ENCODE measurements at places on chromosomes 2 and 18.

- no peak for DNase-seq
These were observed 1608.3 kb upstream of the ZEB2 start for GRCh38 chr2:146128216-146128615.

GRCh38 chr2:60463249-60463648 lies 90.2 kb downstream of the BCL11A start:
- DNase-seq, result peak; percentile 44

- DNase-seq, result no peak
These were observed 70.7 kb upstream of the BCL2L11 start for GRCh38 chr2:111049792-111050640.

- no peak for DNase-seq
These were observed 259.1 kb downstream of the LNPK start for GRCh38 chr2:175743011-175743410.

- no peak for DNase-seq
These were observed 43.9 kb upstream of the BCL11A start for GRCh38 chr2:60597346-60597745.

DNA sequence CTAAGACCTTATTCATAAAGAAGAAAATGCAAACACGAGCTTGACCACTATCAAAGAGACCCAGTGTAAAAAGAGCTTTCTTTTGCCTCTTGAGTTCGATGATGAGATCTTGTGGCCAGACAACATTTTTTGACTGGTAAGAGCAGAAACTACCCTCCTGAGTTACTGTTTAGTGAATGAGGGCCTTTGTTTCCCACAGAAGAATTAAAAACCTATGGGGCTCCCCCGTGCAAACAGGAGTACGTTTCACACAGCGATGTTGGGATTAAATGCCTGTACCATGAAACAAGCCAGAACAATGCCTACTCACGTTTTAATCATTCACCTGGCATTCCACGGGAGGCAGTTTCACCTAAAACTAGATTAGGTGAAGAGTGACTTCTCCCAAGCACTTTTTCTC lies 36.0 kb downstream of the MYCN start:
- no peak for DNase-seq

DNA sequence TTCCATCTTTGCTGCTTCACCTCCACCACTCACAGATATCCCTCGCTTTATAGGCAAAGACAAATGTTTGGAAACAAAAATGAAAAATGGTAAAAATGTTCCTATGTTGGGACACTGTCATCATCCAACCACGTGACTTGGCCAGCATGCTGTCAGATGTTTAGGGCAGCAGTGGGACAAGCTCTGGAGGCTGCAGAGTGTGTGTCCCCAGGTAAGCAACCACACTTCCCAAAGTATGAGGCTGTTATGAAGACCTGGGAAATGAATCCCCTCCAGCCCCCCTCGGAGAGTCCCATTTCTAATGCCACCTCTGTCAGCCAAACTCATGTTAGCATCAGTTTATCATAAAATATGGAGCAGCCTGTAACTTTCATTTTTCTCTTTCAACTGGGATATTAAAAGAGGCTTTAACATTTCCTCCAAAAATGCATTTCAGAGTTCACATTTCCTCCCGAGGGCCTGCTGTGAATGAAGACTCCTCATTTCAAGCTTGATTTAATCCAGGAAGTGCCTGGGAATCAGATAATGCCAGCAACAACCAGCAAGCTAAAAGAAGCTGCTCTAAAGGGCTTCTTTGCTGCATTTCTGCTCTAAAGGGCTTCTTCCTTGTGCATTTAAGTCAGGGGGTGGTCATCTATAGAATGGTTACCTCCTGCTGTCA lies 66.2 kb downstream of the APOB start:
- DNase-seq, result no peak

DNA sequence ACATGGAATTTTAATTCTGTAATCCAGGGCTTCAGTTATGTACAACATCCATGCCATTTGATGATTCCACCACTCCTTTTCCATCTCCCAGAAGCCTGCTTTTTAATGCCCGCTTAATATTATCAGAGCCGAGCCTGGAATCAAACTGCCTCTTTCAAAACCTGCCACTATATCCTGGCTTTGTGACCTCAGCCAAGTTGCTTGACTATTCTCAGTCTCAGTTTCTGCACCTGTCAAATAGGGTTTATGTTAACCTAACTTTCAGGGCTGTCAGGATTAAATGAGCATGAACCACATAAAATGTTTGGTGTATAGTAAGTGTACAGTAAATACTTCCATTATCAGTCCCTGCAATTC lies 108.7 kb downstream of the XRCC5 start:
- DNase-seq, result no peak

GRCh38 chr2:169285531-169286235 lies 76.7 kb downstream of the LRP2 start:
- DNase-seq, result no peak

- no peak for DNase-seq
These were observed 621.2 kb downstream of the DCDC2C start for GRCh38 chr2:4324531-4324930.

- DNase-seq, result no peak
These were observed 24.5 kb downstream of the SLC66A2 start for GRCh38 chr18:79926715-79927606.

DNA sequence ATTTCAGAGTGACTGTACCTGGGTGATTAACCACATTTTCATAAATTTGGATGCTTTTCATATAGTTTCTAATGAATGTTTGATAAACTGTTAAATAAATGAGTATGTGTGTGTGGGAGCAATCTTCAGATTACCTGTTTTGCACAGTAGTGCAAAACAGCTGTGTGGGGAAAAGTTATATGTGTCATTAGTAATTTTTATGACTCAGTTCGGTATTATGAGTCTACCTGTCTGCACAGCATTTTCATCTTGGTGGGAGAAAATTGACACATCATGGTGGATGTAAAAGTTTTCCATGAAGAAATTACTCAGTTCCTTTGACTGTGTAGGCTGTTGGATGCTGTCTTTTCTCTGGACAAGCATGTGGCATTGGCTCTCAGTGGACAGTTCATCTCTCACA lies 43.8 kb downstream of the LTBP1 start:
- no peak for DNase-seq

- DNase-seq, result no peak
These were observed 8.1 kb downstream of the AOX1 start for GRCh38 chr2:200593905-200594304.

DNA sequence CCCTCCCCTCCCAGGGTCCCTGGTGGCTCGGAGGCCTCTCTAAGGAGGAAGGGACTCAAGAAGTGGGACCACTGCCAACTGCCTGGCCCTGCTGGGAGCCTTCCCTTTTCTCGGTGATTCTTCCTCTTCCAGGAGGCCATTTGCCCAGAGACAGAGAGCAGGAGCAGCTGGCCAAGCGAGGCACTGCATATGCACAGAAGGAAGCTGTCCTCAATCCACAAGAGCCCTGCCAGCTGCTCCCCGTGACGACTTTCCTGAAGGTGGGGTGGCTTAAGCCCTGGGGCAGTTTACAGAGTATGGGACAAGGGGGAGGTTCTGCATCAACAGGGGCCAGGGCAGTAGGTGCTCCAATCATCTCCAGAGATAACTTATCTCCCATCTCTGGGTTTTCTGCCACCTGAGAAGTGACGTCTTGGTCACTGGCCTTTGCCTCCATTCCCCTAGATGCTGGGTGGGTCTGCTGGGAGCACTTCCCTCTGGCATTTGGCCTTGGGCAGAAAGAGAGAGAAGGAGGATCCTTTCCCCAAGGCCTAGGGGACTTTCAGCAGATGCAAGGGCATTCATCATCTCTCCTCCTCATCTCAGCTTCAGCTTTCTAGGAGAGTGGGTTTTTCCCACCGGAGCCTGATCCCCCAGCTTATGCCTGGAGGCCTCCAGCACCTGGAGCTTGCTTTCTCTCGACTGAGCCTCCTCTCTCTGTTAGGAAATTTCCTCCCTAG lies 28.5 kb downstream of the CIB4 start:
- no peak for DNase-seq

- no peak for DNase-seq
These were observed 859.3 kb downstream of the BCL11A start for GRCh38 chr2:59694176-59694575.

DNA sequence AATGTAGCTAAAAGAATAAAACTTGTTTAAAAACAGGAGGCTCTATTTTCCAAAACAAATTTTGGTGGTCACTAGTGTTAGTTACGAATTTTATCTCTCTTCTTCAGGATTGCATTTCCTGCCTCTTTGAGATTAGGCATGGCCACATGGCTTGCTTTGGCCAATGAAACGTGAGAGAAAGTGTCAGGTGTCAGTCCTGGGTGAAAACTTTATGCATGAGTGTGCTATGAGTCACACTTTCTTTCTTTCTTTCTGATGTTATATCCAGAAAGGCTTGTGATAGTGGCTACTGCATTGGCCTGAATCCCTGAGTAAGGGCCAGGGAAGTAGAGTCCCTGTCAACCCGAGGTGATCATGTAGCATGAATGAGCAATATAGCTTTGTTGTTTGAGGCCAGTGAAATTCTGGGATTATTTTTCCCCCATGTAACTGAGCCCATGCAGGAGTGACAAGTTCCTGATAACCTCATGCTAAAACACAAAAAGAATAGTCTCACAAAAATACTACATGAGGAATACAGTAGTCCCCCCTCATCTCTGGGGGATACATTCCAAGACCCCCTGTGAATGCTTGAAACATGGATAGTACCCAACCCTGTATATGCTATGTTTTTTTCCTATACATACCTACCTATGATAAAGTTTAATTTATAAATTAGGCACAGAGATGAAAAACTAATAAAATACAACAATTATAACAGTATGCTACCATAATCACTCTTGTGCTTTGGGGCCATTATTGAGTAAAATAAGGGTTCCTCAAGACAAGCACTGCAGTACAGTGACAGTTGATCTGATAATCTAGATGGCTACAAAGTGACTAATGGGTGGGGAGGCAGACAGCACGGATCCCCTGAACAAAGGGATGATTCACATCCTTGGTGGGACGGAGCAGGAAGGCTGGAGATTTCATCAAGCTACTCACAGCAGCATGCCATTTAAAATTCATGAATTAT lies 109.5 kb downstream of the CDC42EP3 start:
- no peak for DNase-seq

DNA sequence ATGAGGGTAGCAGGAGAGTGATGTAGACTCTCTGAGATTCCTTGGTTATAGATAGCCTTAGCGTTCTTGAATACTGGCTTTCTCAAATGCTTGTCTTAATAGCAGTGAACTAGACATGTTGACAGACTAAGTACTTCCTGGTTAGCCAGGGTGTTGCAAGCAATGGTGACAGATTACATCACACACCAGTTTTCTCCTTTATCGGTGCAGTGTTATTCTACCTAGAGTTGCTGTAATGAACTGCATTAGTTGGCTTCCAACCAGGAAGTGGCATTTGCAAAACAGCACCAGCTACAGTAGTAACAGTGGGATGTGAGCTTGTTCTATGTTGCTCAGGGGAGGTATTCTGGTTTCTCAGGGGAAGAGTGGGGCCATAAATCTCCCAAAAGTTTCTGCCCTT lies 582.2 kb upstream of the DDX18 start:
- no peak for DNase-seq

DNA sequence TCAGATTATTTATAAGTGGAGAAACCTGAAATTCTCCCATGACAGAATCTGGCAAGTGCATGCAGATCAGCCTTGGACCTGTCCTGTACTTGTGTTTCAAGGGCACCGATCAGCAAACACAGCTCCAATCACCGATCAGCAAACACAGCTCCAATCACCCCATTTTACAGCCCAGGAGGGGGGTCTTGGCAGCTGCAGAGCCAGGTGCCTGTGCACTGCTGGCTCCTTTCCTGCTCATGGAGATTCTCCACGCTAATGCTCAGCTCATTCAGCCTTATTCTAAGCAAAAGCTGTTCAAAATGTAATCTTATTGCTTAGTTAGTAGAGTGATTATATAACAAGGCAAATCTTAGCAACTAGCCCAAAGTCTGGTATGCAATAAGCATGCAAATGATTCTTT lies 623.1 kb upstream of the HS6ST1 start:
- DNase-seq, result no peak

GRCh38 chr2:124834331-124834730 lies 809.2 kb downstream of the CNTNAP5 start:
- no peak for DNase-seq

DNA sequence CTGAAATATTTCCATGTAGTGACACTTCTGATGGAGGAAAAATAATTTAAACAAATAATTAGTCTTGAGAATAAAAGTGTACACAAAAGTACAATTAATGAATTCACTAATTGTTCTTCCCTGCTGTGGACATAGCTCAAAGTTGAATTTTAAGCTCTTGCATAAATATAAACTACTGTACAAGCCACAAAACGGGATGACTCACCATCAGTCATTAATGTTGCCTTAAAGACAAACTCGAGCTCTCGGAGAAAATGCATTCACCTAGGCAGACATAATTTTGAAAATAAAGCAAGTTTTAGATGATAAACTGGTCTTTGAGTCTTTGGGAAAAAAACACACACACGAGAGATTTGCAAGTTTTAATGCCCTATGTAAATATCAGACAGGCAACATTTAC lies 436.4 kb downstream of the ZNF521 start:
- DNase-seq, result no peak

DNA sequence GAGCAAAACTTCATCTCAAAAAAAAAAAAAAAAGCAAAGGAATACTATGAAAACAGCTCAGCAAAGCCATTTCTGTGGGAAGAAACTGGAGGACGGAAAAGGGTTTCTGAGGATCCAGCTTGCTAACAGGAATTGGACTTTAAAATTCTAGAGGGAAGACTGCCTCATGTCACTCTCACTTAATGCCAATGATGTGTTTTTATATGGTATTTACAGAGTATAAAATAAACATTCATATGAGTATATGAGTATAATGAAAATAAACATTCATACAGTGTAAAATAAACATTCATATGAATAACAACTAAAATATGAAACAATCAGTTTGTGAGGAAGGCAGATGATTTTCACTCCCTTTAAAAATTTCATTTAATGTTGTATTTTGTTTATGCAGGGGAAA lies 43.9 kb downstream of the CHMP3 start:
- DNase-seq, result no peak

Data from hematopoietic multipotent progenitor cell treated with erythropoietin and hydrocortisone succinate and interleukin-3 and kit ligand, for 17 days (in vitro differentiated cells).